ENCODE measurements at places on chromosomes 3 and 15.

DNA sequence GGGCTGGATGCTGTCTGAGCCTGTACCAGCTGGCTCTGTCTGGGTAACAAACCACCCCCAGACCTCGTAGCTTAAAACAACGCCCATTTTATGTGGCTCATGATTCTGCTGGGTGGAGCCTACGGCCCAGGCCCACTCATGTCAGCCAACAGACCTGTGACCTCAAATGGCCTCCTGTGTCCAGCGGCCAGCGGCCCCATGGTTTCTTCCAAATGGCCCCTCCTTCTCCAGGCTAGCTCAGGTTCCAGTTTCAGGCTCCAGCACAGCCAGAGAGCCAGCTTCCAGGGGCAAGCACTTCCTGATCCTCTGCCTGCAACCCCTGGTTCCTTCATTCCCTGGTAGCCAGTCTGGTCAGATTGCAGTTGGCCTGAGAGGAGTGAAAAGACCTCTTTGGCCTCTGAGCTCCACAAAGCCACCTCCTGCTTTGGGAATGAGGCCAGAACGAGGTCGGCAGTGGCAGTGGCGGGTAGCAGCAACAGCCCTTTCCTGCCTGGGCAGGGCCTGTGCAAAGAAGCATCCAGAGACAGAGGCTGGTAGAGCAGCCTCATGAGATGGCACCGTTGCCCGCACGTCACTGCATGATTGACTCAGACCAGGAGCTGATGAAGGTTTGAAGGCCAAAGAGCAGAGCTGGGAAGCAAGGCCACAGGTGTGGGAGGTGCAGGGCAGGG lies 21.0 kb upstream of the PLXNA1 start:
- no peak for DNase-seq

DNA sequence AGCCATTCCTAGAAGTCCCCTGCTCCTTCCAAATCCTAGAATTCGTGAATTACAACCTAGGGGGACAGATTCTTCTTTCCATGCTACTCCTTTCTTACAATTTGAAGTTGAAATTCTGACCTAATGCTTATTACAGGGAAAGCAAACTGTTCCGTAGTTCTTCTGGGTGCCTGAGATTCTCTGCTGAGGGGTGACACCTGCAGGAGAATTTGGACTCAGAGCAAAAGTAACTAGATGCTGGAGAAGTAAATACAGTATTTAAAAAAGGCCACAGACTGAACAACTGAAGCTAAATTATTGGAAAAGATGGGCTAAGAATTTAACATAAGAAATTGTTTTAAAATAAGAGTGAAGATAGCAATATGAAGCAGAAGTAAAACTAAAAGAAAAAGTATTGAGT lies 37.9 kb downstream of the ACAD9 start:
- no peak for DNase-seq

- no peak for DNase-seq
Observed at GRCh38 chr15:91331581-91331980, 231.5 kb downstream of the SV2B start.

DNA sequence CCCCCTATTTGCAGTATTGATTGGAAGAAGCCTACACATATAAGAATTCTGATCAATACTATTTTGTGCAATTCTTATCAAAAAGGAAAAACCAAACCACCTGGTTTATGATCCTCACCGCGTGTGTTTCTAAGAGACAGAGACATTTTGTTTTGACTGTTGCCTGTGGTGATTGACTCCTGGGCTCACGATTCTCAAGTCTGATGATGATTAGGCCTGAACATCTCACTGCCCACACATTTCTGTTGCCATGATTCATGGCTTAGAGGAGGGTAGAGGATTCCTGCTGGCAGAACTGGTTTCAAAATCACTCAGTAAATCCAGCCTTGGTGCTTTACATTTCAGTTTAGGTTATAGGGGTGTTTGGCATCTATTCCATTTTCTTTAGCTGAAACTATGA lies 88.3 kb upstream of the UBE3A start:
- no peak for DNase-seq

GRCh38 chr3:173615661-173616060 lies 218.1 kb downstream of the NLGN1 start:
- no peak for DNase-seq

DNA sequence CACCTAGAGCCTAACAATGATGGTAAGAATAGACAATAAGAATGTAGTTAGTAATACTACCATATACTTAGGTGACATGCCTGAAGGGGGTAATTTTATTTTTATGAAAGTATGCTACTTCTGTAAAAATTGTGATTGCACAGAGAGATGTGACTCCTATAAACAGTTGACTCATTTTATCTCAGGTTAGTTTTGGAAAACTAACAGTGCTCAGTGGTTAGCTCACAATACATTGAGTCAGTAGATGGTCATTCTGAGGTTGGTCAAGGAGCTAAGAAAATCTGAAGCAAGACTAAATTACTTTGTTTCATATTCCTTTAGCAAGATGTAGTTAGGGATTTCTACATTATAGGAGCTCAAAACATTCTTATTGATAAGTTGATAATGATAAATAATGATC lies 271.0 kb downstream of the EDEM1 start:
- DNase-seq = no peak

DNA sequence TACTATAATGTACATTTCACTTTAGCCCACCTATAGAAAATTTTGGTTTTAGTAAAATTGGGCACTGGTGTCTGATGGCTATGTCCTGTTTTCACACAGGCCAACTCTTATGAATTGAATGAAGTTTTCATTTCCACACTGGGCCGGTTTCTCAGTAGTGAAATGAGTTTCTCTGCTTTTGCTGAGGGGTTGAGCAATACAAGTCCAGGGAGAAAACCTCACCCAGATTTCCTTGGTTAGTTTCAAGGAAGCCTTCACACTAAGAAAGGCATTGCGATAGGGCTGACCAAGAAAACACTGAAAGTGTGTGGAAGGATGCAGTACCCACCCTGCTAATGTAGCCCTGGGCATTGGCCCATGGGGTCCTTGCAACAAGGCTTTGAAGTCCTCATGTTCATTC lies 331.5 kb upstream of the CFAP20DC start:
- DNase-seq = no peak

- no peak for DNase-seq
Observed at GRCh38 chr15:89494941-89495637, 1.3 kb downstream of the RHCG start.
